ENCODE measurements at places on chromosomes 16 and 17. TPM values are rescaled to one million over a fixed set of nuclear protein-coding genes. Genes with fewer than 3 reads are reported as not detected.

The NETO2 gene
- total RNA-seq: 19.3 TPM

- DNase-seq: no peak
- H3K4me3 ChIP-seq: no peak overlapping the region
- no peak overlapping the region for H3K27ac ChIP-seq
- peaks cover 36% of the 10 kb centered on the region for H3K36me3 ChIP-seq
- H3K27me3 ChIP-seq: no peaks in the 10 kb centered on the region
Measured at GRCh38 chr17:74798239-74798707, 22.1 kb upstream of the NAT9 start.

DNA sequence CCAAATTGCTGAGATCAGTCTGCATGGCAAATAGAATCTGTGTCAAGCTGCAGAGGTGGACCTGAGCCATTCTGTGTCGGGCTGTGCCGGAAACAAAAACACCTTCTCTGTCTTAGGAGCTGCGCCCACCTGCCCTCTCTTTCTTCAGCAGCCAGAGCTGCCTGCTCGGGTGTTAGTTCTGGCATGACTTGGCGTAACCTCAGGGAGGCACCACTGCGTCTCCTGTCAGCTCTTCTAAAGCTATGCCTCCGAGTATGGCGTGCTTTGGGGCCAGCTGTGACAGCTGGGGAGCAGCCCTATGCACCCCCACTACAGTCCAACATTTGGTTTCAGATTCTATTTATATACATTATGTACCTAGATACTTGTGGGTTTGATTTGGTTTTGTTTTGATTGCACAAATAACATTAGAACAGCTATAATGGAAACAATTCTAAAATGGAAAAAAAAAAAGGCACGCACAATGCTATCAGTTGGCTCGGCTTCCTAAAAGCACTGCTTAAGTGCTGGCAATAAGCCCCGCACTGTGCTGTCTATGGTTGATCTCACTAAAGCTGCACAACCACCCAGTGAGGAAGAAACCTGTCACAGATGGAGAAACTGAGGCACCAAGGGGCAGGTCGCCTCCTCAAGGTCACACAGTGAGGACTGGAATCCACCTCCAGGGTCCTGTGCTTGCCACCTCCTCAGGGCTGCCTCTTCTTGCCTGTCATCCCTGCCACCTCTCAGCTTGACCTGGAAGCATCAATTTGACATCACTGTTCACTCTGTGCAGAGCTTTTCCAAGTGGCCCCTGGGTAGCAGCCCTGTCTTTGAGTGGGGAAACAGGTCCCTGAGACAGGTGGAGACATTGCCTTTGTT, 18.7 kb upstream of the ADGRG1 start:
- peak overlapping the region; percentile 57 for H3K27ac ChIP-seq
- H3K36me3 ChIP-seq: no peaks in the 10 kb centered on the region
- DNase-seq: peak; percentile 37

The WNT9B gene
- total RNA-seq: not detected

GRCh38 chr16:30736995-30737793, 11.0 kb upstream of the PHKG2 start:
- no peak overlapping the region for H3K4me3 ChIP-seq
- no peaks in the 10 kb centered on the region for H3K27me3 ChIP-seq
- H3K27ac ChIP-seq: no peak overlapping the region

- H3K27me3 ChIP-seq: no peaks in the 10 kb centered on the region
- DNase-seq: no peak
- H3K27ac ChIP-seq: no peak overlapping the region
- no peak overlapping the region for H3K4me3 ChIP-seq
- H3K4me1 ChIP-seq: no peaks in the 10 kb centered on the region
Measured at GRCh38 chr16:86789621-86790051, 211.3 kb downstream of the FOXL1 start.

DNA sequence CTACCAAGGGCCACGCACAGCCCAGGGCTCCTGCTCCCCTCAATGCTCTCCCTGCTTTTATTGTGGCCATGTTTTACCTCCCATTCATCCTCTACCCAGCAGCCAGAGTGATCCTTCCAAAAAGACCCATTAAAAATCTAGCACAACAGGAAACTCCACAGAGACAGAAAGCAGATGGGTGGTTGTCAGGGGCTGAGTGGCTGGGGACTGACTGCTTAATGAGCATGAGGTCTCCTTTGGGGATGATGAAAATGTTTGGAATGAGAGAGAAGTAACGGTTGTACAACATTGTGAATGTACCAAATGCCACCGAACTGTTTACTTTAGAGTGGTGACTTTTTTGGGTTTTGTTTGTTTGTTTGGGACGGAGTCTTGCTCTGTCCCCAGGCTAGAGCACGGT, 107.4 kb downstream of the GAS7 start:
- H3K4me3 ChIP-seq: no peak overlapping the region
- no peaks in the 10 kb centered on the region for H3K27me3 ChIP-seq
- H3K27ac ChIP-seq: no peak overlapping the region
- no peak for DNase-seq
- H3K4me1 ChIP-seq: no peaks in the 10 kb centered on the region

GRCh38 chr17:70159980-70160379, 9.4 kb upstream of the KCNJ2 start:
- H3K4me3 ChIP-seq: no peak overlapping the region
- H3K27me3 ChIP-seq: no peaks in the 10 kb centered on the region
- H3K4me1 ChIP-seq: no peaks in the 10 kb centered on the region
- no peak for DNase-seq
- no peaks in the 10 kb centered on the region for H3K36me3 ChIP-seq
- H3K27ac ChIP-seq: no peak overlapping the region

- no peaks in the 10 kb centered on the region for H3K4me1 ChIP-seq
- H3K27ac ChIP-seq: no peak overlapping the region
- DNase-seq: no peak
- no peak overlapping the region for H3K4me3 ChIP-seq
Measured at GRCh38 chr17:51604299-51605020, 344.1 kb downstream of the UTP18 start.

- peaks cover 15% of the 10 kb centered on the region for H3K4me1 ChIP-seq
- H3K36me3 ChIP-seq: no peaks in the 10 kb centered on the region
- DNase-seq: no peak
- peaks cover 30% of the 10 kb centered on the region for H3K27me3 ChIP-seq
- peak overlapping the region; percentile 24 for H3K27ac ChIP-seq
- no peak overlapping the region for H3K4me3 ChIP-seq
Measured at GRCh38 chr17:46770818-46771560, 47.5 kb downstream of the WNT3 start.

DNA sequence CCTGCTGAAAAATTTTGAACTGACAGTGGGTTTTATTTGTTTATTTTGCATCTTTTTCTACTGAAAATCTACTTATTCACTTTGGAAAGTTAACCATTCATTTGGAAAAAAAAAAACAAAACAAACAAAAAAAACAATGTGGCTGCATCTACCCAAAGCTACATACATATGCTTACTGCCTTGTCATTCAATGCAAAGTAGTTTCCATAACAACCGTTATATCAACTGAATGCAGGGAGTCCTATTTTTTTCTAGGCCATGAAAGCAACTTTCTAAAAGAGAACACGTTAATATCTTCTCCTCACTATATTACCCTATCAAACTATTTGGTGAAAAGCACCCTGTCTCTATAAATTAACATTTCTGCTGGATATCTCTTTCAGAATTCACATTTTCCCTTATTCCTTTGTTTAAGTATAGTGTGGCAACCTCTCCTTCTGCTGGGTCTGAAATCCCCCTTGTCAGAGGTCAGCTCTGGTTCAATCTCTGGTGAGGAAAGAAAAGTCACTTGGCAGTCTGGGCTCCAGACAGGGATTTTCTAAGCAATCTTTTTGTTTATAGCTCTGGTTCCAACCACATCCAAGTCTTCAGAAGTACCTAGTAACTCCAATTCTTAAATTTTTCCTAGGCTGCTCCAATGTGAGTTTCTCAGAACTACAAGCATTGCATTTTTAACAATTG, 528.4 kb upstream of the TOM1L1 start:
- no peak for DNase-seq
- no peaks in the 10 kb centered on the region for H3K27me3 ChIP-seq
- no peak overlapping the region for H3K27ac ChIP-seq
- no peaks in the 10 kb centered on the region for H3K4me1 ChIP-seq

GRCh38 chr17:83174362-83175118, 95.1 kb downstream of the METRNL start:
- no peak overlapping the region for H3K4me3 ChIP-seq
- no peak overlapping the region for H3K27ac ChIP-seq
- DNase-seq: no peak
- no peaks in the 10 kb centered on the region for H3K36me3 ChIP-seq
- H3K27me3 ChIP-seq: no peaks in the 10 kb centered on the region
- no peaks in the 10 kb centered on the region for H3K4me1 ChIP-seq

The TACO1 gene
- 40.0 TPM for total RNA-seq

GRCh38 chr16:51698647-51699046, 547.6 kb upstream of the SALL1 start:
- no peak for DNase-seq
- H3K4me1 ChIP-seq: no peaks in the 10 kb centered on the region
- H3K4me3 ChIP-seq: no peak overlapping the region

DNA sequence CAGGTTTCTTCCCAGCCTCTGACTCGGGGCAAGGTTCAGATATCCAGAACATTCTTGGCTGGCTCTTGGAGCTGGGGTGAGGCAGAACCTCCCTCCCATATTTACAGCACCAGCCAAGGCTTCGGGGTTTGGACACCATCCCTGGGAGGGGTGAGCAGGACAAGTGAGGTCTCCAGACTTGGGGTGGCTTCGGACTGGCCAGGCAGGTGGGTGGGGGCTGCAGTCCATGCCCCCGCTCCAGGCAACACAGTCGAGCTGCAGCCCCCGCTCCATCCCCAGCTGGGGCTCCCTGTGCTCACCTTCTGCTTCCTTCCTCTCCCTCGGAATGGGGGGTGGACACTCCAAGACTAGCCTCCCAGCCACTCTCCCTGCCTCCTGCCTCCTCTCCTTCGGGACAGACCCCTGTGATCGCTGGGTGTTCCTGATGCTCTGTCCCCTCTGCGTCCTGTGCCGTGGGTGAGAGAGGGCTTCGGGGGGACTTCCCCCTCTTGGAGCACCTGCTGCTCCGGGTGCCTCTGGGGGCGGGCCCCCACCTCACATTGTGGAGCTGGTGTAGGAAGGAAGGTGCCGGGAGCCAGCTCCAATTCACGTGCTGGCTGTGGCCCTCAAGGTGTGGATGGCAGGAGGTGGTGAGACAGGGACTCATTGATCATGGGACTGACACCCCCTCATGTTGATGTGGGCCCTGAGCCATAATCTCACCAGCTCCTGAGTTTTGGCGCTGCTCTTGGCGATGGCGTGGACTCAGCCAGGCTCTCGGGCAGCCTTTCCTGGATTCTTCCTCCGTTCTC, 189.2 kb downstream of the SEC14L1 start:
- no peaks in the 10 kb centered on the region for H3K27me3 ChIP-seq
- H3K4me3 ChIP-seq: no peak overlapping the region
- peaks cover 61% of the 10 kb centered on the region for H3K4me1 ChIP-seq
- no peak overlapping the region for H3K27ac ChIP-seq

The STAT5A gene
- total RNA-seq: 259 TPM

The TBC1D3B gene
- 4.4 TPM for total RNA-seq

The EME1 gene
- 23.6 TPM for total RNA-seq

- no peak overlapping the region for H3K4me3 ChIP-seq
- H3K36me3 ChIP-seq: no peaks in the 10 kb centered on the region
- H3K27me3 ChIP-seq: no peaks in the 10 kb centered on the region
- H3K4me1 ChIP-seq: peaks cover 56% of the 10 kb centered on the region
- H3K27ac ChIP-seq: no peak overlapping the region
Measured at GRCh38 chr16:23506606-23506994, 3.7 kb downstream of the GGA2 start.

DNA sequence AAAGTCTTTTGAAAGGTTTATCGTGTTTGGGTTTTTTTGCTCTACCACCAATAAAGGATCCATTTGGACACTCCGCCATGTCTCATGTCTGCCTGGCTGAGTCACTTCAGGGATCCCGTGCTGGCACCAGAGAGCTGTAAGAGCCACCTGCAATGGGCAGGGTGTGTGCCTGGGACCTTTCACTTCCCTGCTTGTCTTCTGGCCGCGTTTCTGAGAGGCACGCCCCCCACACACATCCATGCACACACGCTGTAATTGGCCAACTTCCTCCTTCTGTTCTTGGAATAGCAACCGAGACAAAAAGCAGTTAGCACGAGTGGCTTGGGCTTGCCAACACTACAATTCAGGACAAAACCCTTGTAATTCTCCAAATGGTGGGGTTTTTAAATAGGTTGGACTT, 9.8 kb upstream of the SOST start:
- DNase-seq: no peak
- H3K4me3 ChIP-seq: no peak overlapping the region
- H3K36me3 ChIP-seq: no peaks in the 10 kb centered on the region
- H3K27me3 ChIP-seq: no peaks in the 10 kb centered on the region
- no peak overlapping the region for H3K27ac ChIP-seq
- H3K4me1 ChIP-seq: no peaks in the 10 kb centered on the region

The PRR29 gene
- 0.24 TPM for total RNA-seq

The KIF2B gene
- not detected for total RNA-seq

All from CD8-positive, alpha-beta memory T cell (primary cell).